Esophagus squamous epithelium (tissue), 5 donors: ENCODE measurements at places on chromosomes 7 and 10.

DNA sequence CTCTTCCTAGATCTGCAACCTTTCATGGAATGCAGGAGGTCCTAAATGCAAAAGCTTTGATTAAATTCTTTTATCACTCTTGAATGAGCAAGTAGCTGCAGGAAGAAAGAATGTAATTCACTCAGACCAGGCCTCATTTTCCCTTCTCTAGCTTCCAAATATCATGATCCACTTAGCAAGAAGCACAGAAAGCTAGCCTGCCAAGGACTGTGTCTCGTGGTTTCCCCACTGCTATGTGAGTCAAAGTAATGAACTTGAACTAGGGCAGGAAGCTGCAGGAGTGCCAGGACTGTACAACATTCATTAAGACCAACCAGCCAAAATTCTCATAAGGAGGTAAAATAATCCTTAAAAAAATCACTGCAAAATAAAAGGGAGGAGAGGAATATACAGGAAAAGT is 379.2 kb downstream of the CALN1 start:
- DNase-seq = no peak

GRCh38 chr7:64744680-64745079 is 49.5 kb upstream of the ZNF138 start:
- DNase-seq = no peak

DNA sequence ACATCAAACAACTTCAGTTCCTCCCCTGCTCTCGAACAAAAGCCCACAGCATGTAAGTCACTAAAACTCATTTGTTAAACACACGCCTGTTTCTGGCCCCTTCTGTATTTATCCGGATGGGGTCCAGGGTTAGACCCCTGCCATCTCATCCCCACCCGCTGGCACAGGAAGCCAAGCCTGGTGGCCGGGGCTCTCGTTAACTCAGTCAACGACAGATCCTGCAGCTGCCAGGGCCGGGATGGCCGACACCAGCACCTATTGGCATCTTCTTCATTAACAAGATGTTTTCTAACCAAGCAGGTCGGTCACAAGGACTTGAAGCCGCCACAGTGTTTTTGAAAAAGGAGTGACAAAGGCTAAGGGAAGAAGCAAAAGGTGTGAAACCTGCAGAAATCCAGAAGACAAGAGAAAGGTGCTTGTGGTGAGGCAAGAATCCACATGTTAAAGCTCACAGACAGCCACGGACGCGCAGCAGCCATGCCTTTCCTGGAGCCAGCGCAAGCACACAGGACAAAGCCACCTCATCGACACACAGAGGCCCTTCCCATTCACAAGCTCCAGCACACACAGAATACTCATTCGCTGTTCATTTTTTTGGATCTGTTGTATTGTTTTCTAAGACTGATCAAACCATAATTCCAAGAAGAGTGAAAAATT is 202.7 kb downstream of the DIP2C start:
- no peak for DNase-seq

- no peak for DNase-seq
Measured at GRCh38 chr7:31462636-31463035, 51.3 kb upstream of the ITPRID1 start.

DNA sequence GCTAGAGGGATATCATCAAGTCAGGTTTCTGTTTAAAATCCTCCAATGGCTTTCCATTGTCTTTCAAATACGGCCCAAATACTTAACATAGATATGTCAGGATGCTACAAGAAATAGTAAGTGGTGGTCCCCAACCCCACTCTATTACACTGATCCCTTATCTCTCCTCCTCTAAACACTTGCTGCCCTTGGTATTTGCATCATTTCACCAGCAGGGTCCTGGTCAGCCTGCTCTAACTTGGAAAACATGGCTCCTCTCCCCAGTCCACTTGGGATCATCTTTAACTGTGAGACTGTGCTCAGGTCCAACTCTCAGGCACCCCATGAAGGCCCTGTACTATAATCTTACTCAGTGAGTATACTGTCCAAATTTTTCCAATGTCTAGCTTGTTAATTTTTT is 53.8 kb upstream of the GSAP start:
- no peak for DNase-seq

GRCh38 chr7:47647181-47647917 is 65.4 kb upstream of the TNS3 start:
- DNase-seq = no peak

GRCh38 chr7:76047305-76047810 is 442 bp downstream of the STYXL1 start:
- DNase-seq = no peak

GRCh38 chr7:31125171-31125570 is 73.1 kb downstream of the ADCYAP1R1 start:
- DNase-seq = no peak

DNA sequence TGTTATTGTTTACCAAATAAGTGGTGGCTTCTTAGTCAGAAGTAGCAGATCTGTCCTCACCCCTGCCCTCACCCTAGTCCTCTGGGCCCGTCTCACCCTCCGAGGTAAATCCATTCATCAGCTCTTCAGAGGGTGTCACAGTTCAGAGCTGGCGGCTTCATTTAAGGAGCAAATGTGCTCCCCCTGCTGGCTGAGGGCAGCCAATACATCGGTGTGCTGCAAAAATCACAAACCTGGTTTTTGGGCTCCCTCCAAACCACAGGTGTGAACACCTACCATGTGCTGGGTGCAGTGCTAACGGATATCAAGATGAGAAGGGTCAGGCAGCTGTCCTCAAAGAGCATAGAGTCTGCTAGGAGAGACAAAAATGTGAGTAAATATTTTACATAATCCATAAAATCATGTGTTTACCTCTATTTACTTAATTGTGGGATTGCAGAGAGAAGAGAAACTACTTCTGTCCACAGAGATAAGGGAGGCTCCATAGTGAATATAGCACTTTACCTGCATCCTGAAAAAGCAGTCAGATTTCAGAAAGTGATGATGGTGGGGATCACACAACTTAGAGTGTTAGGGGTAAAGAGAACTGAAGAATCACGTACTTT is 15.5 kb upstream of the CRTAC1 start:
- no peak for DNase-seq

GRCh38 chr10:31133792-31134310 is 102.2 kb upstream of the ZNF438 start:
- no peak for DNase-seq

DNA sequence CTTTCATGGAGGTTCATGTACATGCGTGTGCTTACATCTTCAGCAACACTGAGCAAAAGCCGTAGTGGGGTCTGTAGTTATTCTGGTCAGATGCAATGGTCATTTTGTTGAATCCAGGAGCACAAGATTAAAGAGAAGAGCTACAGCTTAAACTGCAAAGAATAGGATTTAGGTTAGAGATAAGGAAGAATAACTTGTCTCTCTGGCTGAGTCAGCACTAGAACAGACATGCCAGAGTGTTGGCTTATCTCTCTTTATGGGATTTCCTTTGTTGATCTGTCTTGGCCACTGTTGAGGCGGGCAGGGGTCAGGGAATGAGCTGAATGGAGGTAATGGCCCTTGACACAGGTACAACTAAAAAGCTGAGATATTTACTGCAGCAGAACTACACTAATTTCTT is 473.5 kb downstream of the CCSER2 start:
- no peak for DNase-seq

DNA sequence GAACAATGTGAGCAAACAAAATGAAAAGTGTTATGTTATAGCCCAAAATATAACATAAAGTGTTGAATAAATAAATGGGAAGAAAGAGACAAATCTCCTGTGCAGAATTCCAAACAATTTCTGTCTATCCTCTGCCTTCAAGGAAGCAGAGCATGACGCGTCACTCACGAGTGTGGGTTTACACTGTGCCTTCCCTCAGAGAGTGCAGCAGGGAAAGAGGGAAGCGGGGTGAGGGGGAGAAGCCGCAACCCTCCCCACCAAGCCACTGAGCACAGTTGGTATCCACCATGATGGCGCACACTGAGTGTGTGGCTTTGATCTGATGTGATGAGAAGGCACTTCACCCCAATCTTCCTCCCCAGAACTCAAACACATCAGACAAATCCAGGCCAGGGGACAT is 74.8 kb downstream of the PTPRN2 start:
- no peak for DNase-seq

DNA sequence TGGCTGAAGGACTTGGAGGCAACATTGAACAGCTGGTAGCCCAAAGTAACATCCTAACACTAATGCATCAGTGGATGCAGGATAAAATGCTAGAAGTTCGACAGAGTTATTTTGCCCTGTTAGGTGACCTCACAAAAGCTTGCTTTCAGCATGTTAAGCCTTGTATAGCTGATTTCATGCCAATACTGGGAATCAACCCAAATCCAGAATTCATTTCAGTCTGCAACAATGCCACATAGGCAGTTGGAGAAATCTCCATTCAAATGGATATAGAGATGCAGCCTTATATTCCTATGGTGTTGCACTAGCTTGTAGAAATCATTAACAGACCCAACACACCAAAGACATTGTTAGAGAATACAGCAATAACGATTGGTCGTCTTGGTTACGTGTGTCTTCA is 62.9 kb downstream of the CCSER2 start:
- DNase-seq = no peak

DNA sequence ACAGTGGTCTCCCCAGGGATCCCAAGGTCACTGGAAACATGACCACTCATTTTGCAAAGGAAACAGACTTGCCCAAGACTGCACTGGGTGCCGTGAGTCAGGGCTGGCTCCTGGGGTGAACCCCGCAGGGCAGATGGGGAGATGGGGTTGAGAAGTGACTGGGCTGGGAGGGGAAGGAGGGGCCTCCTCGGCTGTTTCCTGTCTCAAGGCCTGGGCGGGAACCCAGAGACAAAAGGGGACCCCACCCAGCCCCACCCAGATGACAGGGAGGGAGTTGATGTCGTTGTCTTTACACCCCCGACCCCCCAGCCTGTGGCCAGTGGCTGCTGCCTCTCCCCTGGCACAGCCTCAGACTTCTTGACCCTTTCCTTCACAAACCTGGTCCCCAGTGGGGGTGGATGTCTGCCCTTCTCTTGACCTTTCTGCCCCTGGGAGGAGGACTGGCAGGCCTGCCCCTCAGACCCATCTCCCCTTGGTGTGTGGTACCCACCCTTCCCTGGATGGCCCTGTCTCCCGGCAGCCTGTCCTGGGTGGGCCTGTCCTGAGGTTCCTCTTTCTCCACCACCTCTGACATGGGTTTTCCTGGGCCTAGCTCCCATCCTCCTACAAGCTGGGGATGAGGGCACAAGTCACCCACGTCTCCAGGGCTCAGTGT is 1.4 kb downstream of the MYO1G start:
- DNase-seq = no peak

GRCh38 chr7:16028636-16029035 is 342.2 kb upstream of the MEOX2 start:
- no peak for DNase-seq

DNA sequence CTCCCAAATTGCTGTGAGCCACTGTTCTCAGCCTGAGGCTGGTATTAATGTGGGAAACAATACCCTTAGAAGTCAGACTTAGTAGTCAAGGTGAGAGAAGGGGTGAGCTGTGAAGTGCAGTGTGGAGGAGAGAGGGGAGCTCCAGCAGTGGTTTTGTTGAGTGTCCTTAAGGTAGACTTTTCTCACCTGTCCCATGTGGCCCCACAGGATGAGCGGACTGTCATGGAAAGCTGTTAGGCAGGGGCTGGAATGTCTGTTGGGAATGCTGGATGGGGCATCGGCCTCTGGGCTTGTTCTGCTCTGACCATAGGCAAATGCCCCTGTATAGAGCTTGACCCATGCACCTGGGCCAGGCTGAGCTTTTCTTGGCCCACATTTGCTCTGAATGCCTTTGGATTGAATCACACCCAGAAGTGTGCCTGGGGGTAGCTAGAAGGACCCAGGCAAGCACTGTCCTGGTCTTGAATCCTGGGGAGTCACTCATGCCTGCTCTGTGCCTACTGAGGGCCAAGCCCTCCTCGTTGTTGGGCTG is 36.3 kb upstream of the SH2D4B start:
- no peak for DNase-seq

DNA sequence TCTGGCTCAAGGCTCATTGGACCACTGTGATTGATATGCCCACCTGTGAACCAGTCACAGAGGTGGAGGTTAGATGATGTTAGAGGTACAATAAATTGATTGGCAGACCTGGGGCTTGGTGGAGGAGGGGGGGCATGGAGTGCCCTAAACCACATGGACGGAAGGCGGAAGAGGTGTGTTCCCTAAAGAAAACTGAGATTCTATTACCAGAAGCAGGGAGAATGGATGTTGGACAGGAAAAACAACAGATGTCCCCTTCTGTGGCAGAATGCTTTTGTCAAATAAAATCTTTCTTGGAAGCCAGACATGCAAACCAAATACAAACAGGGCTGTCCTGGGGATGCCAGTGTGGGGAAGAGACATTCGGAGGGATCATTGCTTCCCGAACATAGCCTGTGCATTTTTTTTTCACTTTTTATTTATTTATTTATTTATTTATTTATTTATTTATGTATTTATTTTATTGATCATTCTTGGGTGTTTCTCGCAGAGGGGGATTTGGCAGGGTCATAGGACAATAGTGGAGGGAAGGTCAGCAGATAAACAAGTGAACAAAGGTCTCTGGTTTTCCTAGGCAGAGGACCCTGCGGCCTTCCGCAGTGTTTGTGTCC is 433.9 kb downstream of the RPS24 start:
- DNase-seq = no peak

DNA sequence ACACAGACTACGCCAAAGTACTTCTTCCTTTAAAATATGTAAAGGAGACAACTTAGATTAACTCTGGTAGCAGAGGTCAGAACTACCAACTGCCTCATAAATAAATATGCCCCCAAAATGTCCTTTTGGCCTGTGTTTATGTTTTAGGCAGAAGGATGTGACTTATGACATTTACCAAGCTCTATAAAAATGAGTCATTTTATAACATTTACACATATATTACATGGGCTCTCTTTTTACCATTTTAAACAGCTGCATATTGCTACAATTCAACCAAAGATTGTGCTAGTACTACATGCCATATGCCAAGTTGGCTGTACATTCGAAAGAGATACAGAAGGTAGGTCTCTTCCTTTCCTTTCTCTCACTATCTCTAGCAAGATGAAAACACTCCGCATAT is 12.4 kb downstream of the ABLIM1 start:
- DNase-seq = no peak

DNA sequence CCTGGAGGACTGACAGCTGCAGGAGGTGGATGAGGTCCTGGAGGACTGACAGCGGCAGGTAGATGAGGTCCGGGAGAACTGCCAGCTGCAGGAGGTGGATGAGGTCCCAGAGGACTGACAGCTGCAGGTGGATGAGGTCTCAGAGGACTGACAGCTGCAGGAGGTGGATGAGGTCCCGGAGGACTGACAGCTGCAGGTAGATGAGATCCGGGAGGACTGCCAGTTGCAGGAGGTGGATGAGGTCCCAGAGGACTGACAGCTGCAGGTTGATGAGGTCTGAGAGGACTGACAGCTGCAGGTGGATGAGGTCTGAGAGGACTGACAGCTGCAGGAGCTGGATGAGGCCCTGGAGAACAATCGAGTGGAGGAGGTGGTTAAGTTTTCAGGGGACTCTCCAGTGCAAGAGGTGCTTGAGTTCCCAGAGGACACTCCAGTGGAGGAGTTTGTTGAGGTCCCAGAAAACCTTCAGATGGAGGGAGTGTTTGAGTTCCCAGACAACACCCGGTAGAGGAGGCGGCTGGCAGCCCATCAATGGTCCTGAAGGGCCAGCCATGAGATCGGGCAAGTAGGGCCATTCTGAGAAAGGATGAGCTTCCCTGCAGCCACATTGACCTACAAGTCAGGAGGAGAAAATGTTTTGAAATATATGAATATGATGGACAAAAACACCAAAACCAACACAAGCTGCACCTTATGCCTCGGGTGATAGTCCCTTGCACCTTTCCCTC is 4.7 kb upstream of the EIF5AL1 start:
- DNase-seq = no peak

- DNase-seq = no peak
Measured at GRCh38 chr10:100744136-100744986, 1.0 kb upstream of the PAX2 start.

GRCh38 chr7:77288676-77289320 is 89.2 kb upstream of the FGL2 start:
- no peak for DNase-seq

- no peak for DNase-seq
Measured at GRCh38 chr10:44963772-44964633, 4.4 kb downstream of the RASSF4 start.
